ENCODE measurements at places on chromosomes 4 and X.

- DNase-seq: no peak
These were observed 1.3 kb downstream of the NEUROG2 start for GRCh38 chr4:112514647-112515197.

DNA sequence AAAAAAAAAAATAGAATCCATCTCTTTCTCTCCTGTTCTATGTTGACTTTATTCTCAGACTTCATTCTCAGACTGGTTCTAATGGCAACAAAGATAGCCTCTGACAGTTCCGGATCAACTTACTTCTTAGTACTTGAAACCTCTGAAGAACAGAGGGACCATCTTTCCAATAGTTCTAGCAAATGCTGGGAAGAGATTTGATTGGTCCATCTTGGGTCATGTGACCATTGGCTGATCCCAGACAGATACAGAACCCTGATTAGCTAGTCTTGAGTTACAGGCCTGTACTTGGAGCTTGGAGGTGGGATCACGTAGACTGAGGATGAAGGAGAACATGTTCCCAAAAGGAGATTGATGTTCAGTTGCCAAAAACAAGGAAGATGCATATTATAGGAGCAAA is 66.9 kb upstream of the STIM2 start:
- DNase-seq: no peak

- peak; percentile 73 for DNase-seq
These were observed 30.2 kb upstream of the NKX6-1 start for GRCh38 chr4:84529169-84529751.

DNA sequence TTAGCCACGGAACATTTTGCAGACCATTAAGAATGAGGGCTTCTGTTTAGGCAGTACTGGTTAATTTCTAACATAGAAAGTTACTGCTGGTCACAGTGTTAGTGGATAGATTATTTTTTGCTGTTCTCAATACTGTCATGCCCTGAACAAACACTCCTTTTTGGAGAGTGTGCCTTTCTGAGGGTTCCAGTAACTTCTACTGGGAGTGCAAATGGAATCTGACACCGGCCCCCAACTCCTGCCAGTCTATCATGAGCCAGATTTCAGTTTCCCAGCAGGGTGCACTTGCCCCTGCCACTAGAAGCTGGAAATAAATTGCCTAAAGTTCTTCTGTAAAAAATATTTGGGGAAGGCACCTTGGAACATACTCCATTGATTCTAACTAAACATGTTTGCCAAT is 224.4 kb upstream of the GPC4 start:
- DNase-seq: no peak

DNA sequence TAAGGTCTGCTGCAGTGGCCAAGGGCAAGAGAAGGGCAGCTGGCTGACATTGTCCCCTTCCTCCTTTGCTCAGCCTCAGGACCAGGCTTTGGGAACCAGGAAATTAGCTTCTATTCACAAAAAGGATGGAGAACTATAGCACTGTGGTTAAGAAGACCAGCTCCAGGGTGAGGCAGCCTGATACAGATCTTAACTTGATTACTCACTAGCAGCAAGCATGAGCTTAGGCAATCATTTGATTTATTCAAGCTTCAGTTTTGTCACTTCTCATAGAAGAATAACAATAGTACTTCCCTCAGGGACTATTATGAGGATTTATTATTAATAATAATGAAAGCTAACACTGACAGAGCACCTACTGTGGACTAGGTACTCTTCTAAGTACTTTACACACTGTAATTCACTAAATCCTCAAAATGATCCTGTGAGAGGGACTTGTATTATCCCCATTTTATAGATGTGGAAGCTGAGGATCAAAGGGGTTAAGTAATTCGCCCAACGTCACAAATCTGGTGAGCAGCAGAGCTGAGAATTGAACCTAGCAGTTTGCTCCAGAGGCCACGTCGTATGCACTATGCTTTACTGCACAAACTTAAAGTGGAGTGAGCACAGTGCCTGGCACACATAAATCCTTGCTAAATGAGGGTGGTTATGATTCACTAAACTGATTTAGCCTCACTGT is 130.4 kb upstream of the PAK3 start:
- no peak for DNase-seq

All from suppressor macrophage treated with lipopolysaccharide for 1 hour (primary cell).